ENCODE measurements at places on chromosomes 6 and 20. TPM values are rescaled to one million over a fixed set of nuclear protein-coding genes. Genes with fewer than 3 reads are reported as not detected.

The INSM1 gene
- not detected for polyA plus RNA-seq

The NUDT3 gene
- polyA plus RNA-seq = 56.8 TPM

The MOXD1 gene
- not detected for polyA plus RNA-seq

The PSORS1C2 gene
- polyA plus RNA-seq = not detected
